ENCODE measurements at places on chromosomes 12 and 14. TPM values are rescaled to one million over a fixed set of nuclear protein-coding genes. Genes with fewer than 3 reads are reported as not detected.

Gene ERG28
- polyA plus RNA-seq, result 19.1 TPM

Gene VPS33A
- 20.9 TPM for polyA plus RNA-seq

Gene PGF
- not detected for polyA plus RNA-seq

Gene LHX5
- not detected for polyA plus RNA-seq

Gene MYL2
- 0.84 TPM for polyA plus RNA-seq

DNA sequence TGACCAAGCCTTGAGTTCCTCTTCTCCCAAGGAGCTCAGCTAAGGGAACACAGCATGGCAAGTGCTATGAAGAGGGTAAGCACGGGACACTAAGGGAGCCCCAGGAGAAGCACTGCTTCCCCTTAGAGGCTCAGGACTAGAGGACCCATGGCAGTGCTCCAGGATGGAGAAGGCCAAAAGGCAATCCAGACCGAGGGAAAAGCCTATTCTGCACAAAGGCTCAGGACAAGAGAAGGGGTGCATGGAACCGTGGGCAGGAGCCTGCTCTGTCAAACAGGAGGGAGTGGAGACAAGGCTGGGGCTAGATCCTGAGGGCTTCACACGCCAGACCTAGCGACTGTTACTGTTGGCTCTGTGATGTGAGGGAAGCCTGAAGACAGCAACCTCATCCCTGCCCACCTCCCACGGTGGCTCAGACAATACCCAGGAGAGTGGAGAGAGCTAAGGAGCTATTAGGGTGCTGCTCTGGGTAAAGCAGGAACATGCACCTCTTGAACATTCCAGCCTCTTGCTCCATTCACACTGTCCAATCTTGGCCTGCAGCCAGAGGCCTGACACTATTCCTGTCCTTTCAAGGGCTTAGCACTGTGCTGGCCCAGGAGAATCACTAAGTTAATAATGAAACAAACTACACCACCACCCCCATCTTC lies 24.2 kb downstream of the OTUB2 start:
- H3K36me3 ChIP-seq, result peaks cover 40% of the 10 kb centered on the region
- no peak overlapping the region for H3K27ac ChIP-seq
- peaks cover 2% of the 10 kb centered on the region for H3K4me1 ChIP-seq
- no peak for DNase-seq
- no peaks in the 10 kb centered on the region for H3K27me3 ChIP-seq
- no peak overlapping the region for H3K4me3 ChIP-seq

DNA sequence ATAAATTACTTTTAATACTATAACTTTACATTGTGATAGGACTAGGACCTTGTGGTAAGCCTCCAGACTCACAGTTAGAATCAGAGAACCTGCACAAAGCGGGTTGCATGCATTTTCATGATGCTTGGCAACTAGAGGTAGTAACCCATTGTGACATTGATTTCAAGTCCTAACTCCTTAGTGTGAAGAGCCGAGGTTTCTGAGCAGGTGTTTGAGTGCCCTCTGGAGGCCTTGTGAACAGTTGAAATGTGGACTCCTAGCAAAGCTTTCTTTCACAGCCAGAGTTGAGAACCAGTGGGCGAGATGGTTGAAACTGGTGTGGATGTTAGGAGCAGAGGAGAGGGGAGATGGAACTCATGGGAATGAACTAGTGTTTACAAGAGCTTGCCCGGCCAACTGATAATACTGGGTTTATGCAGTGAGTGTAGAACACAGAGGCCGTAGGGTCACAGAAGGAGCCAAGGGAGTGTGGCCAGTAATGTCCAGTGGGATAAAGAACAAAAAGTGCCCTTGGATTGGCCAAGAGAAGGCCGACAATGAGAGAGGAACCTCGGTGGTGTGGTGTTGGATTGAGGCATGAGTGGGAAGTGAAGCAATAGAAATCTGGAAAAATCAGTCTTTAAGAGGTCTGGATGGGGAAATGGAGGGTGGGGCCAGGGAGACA lies 10.9 kb downstream of the ZNF664 start:
- H3K27ac ChIP-seq, result no peak overlapping the region
- H3K36me3 ChIP-seq, result peaks cover 11% of the 10 kb centered on the region
- H3K4me1 ChIP-seq, result peaks cover 43% of the 10 kb centered on the region
- peak; percentile 43 for DNase-seq
- H3K27me3 ChIP-seq, result no peaks in the 10 kb centered on the region
- no peak overlapping the region for H3K4me3 ChIP-seq

DNA sequence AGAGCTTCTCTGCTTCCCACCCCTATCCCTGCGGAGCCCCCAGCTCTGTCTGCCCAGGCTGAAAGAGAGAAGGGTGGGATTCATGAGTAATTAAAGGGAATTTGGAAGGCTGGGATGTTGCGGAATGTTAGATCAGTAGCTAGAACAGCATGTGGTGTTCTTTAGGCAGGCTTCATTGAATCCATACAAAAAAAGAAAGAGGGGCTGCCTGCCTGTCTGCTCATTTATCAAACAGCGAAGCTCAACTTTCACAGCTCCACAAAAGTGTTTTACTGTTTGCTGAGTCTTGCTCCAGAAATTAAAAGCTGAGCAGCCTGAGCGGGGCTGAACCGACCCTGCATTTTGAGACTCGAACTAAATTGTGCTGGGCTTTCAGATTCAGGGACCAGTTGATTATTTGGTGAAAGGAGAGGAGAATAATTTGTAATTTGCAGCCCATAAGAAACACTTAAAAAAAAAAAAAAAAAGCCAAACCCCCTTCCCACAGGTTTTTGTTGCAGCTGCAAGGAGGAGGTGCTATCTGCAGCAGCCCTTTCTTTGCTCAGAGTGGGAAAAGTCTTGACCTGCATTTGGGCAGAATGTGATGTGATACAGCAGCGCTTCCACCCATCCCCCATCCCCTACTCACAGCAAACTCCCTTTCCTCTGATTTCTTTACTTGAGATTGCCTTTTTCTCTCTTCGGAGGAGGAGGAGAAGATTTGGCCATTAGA lies 89.7 kb downstream of the RFX4 start:
- no peaks in the 10 kb centered on the region for H3K36me3 ChIP-seq
- no peak overlapping the region for H3K4me3 ChIP-seq
- H3K27me3 ChIP-seq, result peaks cover 76% of the 10 kb centered on the region
- no peaks in the 10 kb centered on the region for H3K4me1 ChIP-seq
- DNase-seq, result no peak

- H3K27ac ChIP-seq, result peak overlapping the region; percentile 0
- H3K36me3 ChIP-seq, result no peaks in the 10 kb centered on the region
- no peaks in the 10 kb centered on the region for H3K27me3 ChIP-seq
These were observed 7.2 kb downstream of the EEA1 start for GRCh38 chr12:92921877-92922276.

DNA sequence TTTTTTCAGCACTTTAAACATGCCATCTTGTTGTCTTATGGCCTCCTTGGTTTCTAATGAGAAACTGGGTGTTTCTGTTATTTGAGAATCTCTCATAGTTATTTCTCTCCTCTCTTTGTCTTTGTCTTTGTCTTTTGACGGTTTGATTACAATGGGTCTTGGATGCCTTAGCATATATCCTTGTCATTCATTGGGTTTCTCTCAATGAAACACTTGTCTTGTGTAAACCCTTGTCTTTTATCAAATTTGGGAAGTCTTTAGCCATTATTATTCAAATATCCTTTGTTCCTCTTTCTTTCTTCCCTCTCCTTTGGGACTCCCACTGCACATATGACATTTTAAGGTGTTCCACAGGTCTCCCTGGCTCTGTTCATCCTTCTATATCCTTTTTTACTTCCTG lies 373.5 kb upstream of the TBX3 start:
- H3K36me3 ChIP-seq, result no peaks in the 10 kb centered on the region
- no peak overlapping the region for H3K4me3 ChIP-seq
- DNase-seq, result no peak
- H3K27ac ChIP-seq, result no peak overlapping the region
- H3K27me3 ChIP-seq, result no peaks in the 10 kb centered on the region

- H3K4me3 ChIP-seq, result no peak overlapping the region
- H3K36me3 ChIP-seq, result no peaks in the 10 kb centered on the region
- H3K4me1 ChIP-seq, result no peaks in the 10 kb centered on the region
- peak; percentile 2 for DNase-seq
These were observed 70.1 kb downstream of the SLC6A15 start for GRCh38 chr12:84842406-84843013.

DNA sequence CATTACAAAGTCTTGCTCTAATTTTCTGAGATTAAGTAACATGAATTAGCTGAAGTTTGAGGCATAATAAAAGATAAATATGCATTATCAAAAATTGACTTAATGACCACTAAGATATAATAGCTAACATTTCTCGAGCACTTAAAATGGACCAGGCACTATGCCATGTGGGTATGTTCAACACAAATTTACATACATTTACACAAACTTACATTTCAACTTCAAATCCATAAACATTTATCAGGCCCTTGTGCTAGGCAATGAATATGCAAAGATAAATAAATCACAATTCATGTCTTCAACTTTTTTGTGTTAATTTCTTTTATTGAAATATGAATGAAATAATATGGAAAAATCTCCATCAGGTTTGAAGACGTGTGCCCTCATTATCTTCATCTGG lies 108.7 kb downstream of the GAS2L3 start:
- peaks cover 9% of the 10 kb centered on the region for H3K36me3 ChIP-seq
- H3K4me1 ChIP-seq, result no peaks in the 10 kb centered on the region
- H3K27me3 ChIP-seq, result peaks cover 30% of the 10 kb centered on the region
- DNase-seq, result no peak
- no peak overlapping the region for H3K27ac ChIP-seq

- peaks cover 19% of the 10 kb centered on the region for H3K4me1 ChIP-seq
- no peaks in the 10 kb centered on the region for H3K36me3 ChIP-seq
- no peak overlapping the region for H3K4me3 ChIP-seq
- no peak overlapping the region for H3K27ac ChIP-seq
- no peak for DNase-seq
- no peaks in the 10 kb centered on the region for H3K27me3 ChIP-seq
These were observed 60.7 kb downstream of the CLMN start for GRCh38 chr14:95258754-95259593.

DNA sequence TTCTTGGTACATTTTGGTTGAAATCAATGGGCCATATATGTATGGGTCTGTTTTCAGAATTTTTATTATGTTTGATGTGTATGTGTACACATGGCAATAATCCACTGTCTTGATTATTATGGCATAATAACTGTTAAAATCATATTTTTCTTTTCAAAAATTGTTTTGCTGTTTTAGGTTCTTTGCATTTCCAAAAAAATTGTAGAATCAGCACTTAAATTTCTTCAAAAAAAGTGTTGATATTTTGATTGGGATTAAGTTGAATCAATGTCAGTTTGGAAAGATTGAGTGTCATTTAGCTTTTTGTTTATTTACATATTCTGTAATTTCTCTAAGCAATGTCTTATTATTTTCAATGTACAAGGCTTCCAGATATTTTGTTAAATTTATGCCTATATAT lies 154.1 kb downstream of the SLC5A8 start:
- DNase-seq, result no peak
- H3K4me1 ChIP-seq, result no peaks in the 10 kb centered on the region
- H3K27ac ChIP-seq, result no peak overlapping the region
- no peak overlapping the region for H3K4me3 ChIP-seq
- H3K36me3 ChIP-seq, result no peaks in the 10 kb centered on the region

DNA sequence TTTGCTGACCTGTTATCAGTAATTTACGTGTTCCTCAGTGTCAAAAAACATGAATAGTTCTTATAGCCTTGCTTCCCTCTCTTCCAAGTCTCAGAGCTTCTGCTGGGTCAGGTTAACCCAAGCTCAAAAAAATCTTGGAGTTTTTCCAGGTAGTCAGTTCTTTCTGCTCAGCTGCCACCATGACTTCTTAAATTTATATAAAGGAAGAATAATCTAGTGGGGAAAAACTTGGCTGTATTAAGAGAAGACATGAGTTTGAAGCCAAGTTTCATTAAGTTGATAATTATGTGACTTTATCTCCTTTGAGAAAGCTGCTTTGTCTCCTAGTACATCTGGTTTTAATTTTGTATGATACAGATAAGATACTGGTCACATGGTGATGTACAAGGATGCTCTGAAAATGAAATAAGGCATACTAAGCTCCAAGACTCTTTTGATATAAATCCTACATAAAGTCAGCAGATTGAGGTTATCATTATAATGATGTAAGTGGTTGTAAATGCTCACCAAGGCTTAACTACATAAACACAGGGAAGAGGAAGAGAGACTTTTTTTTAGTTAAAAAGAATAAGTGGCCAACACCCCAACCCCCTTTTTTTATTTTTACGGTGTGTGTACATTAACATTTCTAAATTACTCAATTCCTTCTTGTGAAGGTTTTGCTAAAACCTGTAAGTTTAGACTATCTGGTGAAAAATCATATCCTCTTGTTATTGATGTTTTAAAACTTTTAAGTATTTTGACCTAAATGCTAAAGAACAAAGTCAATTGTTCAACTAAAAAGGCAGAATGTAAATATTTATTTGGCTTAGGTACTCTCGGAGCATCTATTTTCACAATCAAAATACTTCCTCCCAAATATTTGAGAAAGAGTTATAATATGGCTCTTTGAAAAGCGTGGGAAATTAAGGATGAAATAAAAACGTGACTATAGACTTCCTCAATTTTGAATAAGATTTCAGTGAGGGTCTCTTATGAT lies 84.1 kb upstream of the SLC38A2 start:
- no peaks in the 10 kb centered on the region for H3K27me3 ChIP-seq
- H3K36me3 ChIP-seq, result no peaks in the 10 kb centered on the region
- H3K27ac ChIP-seq, result no peak overlapping the region
- no peak for DNase-seq

DNA sequence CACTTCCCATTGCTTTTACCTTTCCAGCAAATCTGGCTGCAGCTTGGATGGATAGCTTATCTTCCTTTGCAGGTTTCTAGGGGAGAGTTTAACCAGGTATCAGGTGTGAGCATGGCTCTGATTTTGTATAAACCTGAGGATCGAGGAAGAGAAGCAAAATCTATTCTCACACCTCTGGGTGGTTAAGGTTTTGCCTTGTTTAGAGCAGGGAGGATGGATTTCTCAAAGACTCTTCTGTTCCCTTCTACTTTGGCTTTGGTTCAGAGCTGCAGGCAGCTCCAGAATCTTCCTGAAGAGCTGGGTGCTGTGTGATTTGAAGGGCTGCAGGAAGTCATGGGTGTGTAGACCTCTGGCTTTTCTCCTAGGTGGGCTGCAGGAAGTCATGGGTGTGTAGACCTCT lies 1.7 kb downstream of the JDP2 start:
- no peak for DNase-seq
- H3K27ac ChIP-seq, result peak overlapping the region; percentile 42
- H3K4me1 ChIP-seq, result peaks cover 29% of the 10 kb centered on the region
- peak overlapping the region; percentile 76 for H3K4me3 ChIP-seq
- H3K36me3 ChIP-seq, result peaks cover 7% of the 10 kb centered on the region
- no peaks in the 10 kb centered on the region for H3K27me3 ChIP-seq

GRCh38 chr14:36511981-36512584 lies 7.9 kb downstream of the NKX2-1 start:
- H3K4me1 ChIP-seq, result peaks cover 1% of the 10 kb centered on the region
- no peak for DNase-seq
- no peak overlapping the region for H3K4me3 ChIP-seq
- H3K27me3 ChIP-seq, result peaks cover 92% of the 10 kb centered on the region

DNA sequence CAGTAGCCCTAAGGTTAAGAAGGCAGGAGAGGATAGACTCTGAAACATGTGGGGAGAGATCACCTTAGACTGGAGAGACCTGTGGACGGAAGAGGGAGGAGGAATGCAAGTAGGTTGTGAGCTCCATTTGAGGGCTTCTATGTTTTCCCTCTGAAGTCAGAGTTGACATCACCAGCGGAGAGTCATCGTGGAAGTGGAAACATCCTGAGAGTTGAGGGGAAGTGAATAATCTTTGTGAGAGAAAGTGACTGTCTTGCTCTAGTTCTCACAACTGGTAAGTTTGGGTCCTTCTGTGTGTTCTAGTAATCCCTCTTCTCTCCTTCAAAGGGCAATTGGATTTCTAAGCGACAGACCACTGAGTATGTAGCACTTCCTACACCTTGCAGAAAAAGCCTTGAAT lies 103.6 kb upstream of the CCND2 start:
- DNase-seq, result no peak
- peaks cover 34% of the 10 kb centered on the region for H3K4me1 ChIP-seq
- H3K4me3 ChIP-seq, result peak overlapping the region; percentile 28
- peak overlapping the region; percentile 22 for H3K27ac ChIP-seq
